ENCODE measurements at places on chromosomes 3 and 15.

DNA sequence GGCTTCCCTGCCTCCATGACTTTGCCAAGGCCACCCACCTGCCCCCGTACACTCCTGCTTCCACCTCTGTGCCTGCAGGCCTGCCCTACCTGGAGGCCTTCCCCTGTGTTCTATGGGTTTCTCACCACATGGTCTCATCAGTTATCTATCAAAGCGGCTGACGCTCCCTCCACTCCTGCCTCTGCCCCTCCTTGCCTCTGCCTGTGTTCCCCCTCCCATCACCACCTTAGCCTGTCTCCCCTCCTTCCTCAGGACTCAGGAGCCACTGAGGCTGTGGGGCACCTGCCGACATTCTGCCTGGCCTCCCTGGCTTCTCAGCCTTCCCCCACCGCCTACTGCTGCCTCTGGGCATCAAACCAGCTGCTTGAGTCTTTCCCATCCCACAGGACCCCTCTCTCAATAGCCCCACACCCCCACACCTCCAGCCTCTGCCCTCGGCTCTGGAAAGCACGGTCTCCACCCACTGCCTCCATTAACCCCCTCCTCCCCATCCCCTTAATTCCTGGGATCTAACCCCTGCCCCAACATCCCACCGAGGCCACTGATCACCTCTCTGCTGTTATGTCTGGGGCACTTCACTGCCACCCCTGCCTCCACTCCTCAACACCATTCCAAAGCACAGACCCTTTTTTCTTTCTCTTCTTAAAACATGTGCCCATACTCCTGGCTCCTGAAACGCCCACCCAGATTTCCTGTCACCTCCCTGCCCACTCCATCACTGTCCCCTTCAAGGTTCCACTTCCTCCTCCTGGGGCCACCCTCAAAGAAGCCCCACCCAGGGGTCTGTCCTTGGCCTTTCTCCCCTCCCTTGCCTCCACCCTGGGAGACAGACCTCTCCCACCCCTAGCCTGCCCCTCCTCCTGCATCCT lies 24.4 kb upstream of the CYP11A1 start:
- no peak for DNase-seq

- DNase-seq, result no peak
Observed at GRCh38 chr15:74168711-74169126, 4.8 kb upstream of the ISLR start.

- no peak for DNase-seq
Observed at GRCh38 chr3:196332168-196332567, 6.0 kb downstream of the TM4SF19 start.

GRCh38 chr3:24853685-24854490 lies 359.2 kb upstream of the THRB start:
- DNase-seq, result no peak

DNA sequence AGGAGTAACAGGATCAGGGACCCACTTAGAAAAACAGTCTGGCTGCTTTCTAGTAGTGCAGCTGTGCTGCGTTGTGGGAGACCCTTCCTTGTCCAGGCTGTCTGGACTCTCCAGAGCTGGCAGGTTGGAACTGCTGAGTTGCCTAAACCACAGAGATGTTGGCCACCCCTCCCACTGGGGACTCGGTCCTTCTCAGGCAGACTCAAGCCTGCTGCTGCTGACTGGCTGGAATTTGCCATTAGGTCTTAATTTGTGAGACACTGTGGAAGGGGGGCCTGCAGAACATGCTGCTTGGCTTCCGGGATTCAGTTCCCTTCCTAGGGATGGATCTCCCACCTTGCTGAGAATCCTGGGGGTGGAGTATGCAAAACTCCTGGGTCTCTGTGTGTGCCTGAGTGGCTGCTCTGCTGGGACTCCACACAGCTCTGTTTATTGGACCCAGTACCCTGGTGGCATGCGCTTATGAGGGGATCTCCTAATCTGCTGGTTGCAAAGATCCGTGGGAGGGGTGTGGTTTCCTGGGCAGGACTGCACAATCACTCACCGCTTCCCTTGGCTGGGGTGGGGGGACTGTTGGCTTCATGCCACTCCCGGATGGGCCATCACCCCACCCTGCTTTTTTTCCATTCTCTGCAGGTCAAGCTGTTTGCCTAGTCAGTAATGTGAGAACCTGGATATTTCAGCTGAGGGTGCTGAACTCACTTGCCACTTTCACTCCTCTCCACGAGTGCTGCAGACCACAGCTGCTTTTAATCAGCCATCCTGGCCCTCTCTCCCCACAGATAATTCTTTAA lies 150.5 kb downstream of the CFAP20DC start:
- no peak for DNase-seq

GRCh38 chr3:43865887-43866528 lies 175.3 kb downstream of the ABHD5 start:
- no peak for DNase-seq

- DNase-seq, result no peak
Observed at GRCh38 chr15:63194302-63194701, 4.9 kb downstream of the RAB8B start.

GRCh38 chr3:69379661-69380060 lies 6.2 kb downstream of the FRMD4B start:
- DNase-seq, result no peak

DNA sequence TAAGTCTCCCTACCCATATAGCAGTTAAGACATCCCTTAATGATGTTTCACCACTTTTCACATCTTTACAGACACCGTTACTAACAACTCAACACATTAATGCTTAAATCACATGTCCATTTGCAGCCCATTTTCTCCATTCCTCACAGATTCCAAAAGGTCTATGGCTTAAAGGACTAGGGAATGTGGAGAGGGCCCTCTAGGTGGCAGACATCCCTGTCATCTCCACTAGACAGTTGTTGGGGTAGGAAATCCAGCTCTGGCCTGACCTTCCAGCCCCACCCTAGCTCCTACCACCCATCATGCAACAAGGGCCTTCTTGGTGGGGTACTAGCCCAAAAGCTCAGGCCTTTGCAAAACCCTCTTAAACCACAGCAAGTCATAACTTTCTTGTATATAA lies 25.2 kb downstream of the CPEB1 start:
- DNase-seq, result no peak

DNA sequence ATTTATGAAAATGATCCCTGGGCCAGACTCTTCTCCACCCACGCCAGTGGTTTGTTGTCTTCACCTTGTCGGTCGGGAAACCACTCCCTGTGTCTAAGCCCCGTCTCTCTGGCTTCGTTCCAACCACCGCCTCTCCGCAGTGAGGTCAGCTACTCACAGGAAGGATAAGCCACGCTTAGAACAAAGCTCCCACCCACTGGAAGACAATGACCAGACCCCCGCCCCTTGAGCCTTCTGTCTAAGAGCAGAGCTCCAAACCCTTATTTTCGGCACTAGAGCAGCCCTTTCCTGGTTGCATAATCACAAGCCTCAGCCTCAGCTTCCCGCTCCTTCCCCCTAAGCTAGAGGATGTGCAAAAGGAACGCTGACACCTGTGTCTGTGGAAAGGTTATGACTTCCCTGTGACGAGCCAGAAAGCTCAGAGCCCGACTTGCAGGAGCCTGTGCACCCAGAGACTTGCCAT lies 114.9 kb upstream of the MEF2A start:
- DNase-seq, result no peak

GRCh38 chr3:45792036-45792435 lies 4.3 kb downstream of the SLC6A20 start:
- DNase-seq, result no peak

DNA sequence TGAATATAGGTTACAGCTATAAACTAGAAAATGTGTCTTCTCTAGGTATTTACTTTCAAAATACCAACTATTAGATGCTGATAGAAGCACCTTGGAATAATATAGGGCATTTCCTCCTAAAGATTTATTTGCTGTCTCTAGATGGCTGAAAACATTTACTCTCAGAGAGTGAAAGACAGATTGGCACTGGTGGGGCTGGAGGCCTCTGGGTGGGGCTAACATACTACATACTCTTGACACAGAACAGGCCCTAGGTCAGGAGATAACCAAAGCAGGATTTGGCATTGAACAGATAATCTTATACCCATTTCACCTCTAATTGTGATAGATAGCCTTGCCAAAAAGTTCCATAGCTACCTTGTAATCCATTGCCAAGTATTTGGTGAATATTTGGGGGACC lies 253.3 kb upstream of the TBC1D5 start:
- no peak for DNase-seq
